Endothelial cell of umbilical vein (primary cell): ENCODE measurements at places on chromosomes 12 and 14. TPM values are rescaled to one million over a fixed set of nuclear protein-coding genes. Genes with fewer than 3 reads are reported as not detected.

DNA sequence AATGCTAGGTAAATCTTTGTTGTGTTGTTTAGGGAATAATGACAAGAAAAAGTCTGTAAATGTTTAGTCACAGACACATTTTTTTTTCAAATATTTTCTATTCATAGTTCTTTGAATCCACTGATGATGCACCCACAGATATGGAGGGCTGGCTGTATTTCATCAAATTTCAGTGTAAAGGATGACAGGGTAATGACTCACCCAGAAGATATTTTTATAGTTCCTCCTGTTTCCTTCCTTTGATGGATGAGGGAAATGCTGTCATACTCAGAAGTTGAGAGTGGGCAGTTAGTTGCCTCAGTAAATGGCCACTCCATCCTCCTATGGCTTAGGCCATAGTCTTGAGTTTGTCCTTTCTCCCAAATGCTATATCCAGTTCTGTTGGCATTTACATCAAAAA, 76.9 kb upstream of the REP15 start:
- peak overlapping the region; percentile 71 for H3K27ac ChIP-seq
- no peaks in the 10 kb centered on the region for H3K27me3 ChIP-seq
- H3K36me3 ChIP-seq, result no peaks in the 10 kb centered on the region
- H3K4me1 ChIP-seq, result peaks cover 76% of the 10 kb centered on the region

Gene MMP14
- total RNA-seq, result 603 and 615 TPM in 2 replicates

GRCh38 chr12:82182601-82183190, 175.5 kb downstream of the CCDC59 start:
- H3K27me3 ChIP-seq, result no peaks in the 10 kb centered on the region
- no peak for DNase-seq
- H3K4me1 ChIP-seq, result no peaks in the 10 kb centered on the region
- H3K36me3 ChIP-seq, result no peaks in the 10 kb centered on the region
- no peak overlapping the region for H3K4me3 ChIP-seq

- DNase-seq, result peak; percentile 79
- H3K36me3 ChIP-seq, result peaks cover 2% of the 10 kb centered on the region
- no peak overlapping the region for H3K4me3 ChIP-seq
- no peak overlapping the region for H3K27ac ChIP-seq
- H3K4me1 ChIP-seq, result no peaks in the 10 kb centered on the region
- H3K27me3 ChIP-seq, result no peaks in the 10 kb centered on the region
These were observed 220.6 kb upstream of the RGS6 start for GRCh38 chr14:71711619-71712018.

Gene VWF
- 1,882 and 2,328 TPM in 2 replicates for total RNA-seq

- no peak overlapping the region for H3K4me3 ChIP-seq
- no peak overlapping the region for H3K27ac ChIP-seq
- no peaks in the 10 kb centered on the region for H3K36me3 ChIP-seq
These were observed 58.3 kb downstream of the VCPKMT start for GRCh38 chr14:50058113-50058512.

GRCh38 chr14:50001999-50002925, 109.4 kb downstream of the ARF6 start:
- H3K27me3 ChIP-seq, result no peaks in the 10 kb centered on the region
- no peak overlapping the region for H3K4me3 ChIP-seq
- peaks cover 39% of the 10 kb centered on the region for H3K4me1 ChIP-seq
- no peak overlapping the region for H3K27ac ChIP-seq
- no peaks in the 10 kb centered on the region for H3K36me3 ChIP-seq
- no peak for DNase-seq

Gene LTB4R
- 6.2 and 10.5 TPM in 2 replicates for total RNA-seq

GRCh38 chr12:22262309-22262708, 72.2 kb downstream of the ST8SIA1 start:
- H3K36me3 ChIP-seq, result no peaks in the 10 kb centered on the region
- H3K27me3 ChIP-seq, result peaks cover 17% of the 10 kb centered on the region
- no peak overlapping the region for H3K27ac ChIP-seq
- DNase-seq, result no peak

GRCh38 chr14:73140811-73141323, 4.6 kb downstream of the PSEN1 start:
- H3K4me3 ChIP-seq, result no peak overlapping the region
- H3K4me1 ChIP-seq, result peaks cover 9% of the 10 kb centered on the region
- no peak overlapping the region for H3K27ac ChIP-seq
- no peak for DNase-seq

Gene MYF5
- total RNA-seq, result not detected in 2 replicates

GRCh38 chr14:32565256-32565655, 236.2 kb downstream of the AKAP6 start:
- peak; percentile 10 for DNase-seq
- H3K4me1 ChIP-seq, result peaks cover 2% of the 10 kb centered on the region
- H3K36me3 ChIP-seq, result no peaks in the 10 kb centered on the region
- H3K27me3 ChIP-seq, result no peaks in the 10 kb centered on the region
- H3K4me3 ChIP-seq, result no peak overlapping the region
- no peak overlapping the region for H3K27ac ChIP-seq

Gene BCL7A
- total RNA-seq, result 11.1 and 12.6 TPM in 2 replicates

Gene FGF23
- not detected in 2 replicates for total RNA-seq

DNA sequence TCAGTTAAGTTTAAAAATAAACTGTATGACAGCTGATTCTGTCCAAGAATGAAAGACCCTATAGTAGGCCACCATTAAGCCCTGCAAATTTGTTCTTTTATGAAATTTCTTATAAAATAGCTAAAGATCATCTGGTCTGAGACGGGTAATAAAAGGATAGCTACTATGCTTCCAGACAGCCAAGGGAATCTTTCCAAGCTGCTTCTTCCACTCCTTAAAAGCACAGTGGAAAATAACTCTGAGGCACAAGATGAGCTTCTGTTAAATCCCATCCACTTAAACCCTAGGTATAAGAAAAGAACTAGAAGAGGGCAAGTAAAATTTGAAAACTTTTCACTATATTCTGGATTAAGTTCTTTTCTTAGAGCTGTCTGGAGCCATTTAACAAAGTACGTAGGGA, 194.3 kb downstream of the CAPZA3 start:
- no peaks in the 10 kb centered on the region for H3K27me3 ChIP-seq
- H3K4me3 ChIP-seq, result no peak overlapping the region
- no peak for DNase-seq
- H3K27ac ChIP-seq, result no peak overlapping the region
- H3K4me1 ChIP-seq, result no peaks in the 10 kb centered on the region

- no peaks in the 10 kb centered on the region for H3K4me1 ChIP-seq
- no peak overlapping the region for H3K27ac ChIP-seq
- no peaks in the 10 kb centered on the region for H3K27me3 ChIP-seq
- no peak for DNase-seq
- no peak overlapping the region for H3K4me3 ChIP-seq
These were observed 180.2 kb downstream of the CRADD start for GRCh38 chr12:93857279-93857938.

- H3K27me3 ChIP-seq, result peaks cover 20% of the 10 kb centered on the region
- DNase-seq, result no peak
- no peak overlapping the region for H3K27ac ChIP-seq
These were observed 3.5 kb downstream of the PPM1H start for GRCh38 chr12:62931477-62931876.

DNA sequence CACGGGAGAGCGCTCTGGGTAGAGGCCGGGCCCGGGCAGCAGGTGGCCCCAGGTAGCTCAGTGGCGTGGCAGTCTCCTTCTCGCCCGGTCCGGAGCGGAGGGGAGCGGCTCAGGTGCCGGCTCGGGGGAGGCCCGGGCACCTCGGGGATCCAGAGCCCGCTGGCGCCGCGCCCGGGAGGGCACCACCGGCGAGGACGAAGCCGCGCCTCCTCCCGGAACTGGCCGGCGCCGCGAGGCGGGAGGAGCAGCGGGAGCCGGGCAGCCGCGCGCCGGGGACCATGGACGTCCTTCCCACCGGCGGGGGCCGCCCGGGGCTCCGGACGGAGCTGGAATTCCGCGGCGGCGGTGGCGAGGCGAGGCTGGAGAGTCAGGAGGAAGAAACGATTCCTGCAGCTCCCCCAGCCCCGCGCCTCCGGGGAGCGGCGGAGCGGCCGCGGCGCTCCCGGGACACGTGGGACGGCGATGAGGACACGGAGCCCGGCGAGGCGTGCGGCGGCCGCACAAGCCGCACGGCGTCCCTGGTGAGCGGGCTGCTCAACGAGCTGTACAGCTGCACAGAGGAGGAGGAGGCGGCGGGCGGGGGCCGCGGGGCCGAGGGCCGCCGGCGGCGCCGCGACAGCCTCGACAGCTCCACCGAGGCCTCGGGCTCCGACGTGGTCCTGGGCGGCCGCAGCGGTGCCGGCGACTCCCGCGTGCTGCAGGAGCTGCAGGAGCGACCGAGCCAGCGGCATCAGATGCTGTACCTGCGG, 21.5 kb upstream of the GNS start:
- H3K36me3 ChIP-seq, result no peaks in the 10 kb centered on the region
- H3K27ac ChIP-seq, result no peak overlapping the region
- H3K4me3 ChIP-seq, result peak overlapping the region; percentile 64
- DNase-seq, result peak; percentile 43
- H3K27me3 ChIP-seq, result peaks cover 19% of the 10 kb centered on the region

DNA sequence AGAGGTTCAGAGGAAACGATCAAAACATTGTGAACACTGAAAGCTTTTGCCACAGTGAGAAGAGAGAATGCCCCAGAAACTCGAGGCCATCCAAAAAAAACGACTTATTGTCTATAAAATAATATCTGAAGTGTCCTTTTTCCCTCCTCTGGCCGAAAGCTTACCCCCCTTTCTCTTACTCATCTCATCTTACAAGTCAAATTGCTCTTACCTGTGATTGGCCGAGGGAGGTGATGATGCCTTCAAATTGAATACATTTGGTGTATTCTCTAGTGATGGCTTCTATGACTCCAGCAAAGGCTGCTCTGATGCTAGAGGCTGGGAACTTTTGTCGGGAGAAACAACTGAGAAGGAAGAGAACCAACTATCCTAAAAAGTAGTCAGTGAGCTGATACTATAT, 90.7 kb downstream of the PTCSC3 start:
- H3K27me3 ChIP-seq, result no peaks in the 10 kb centered on the region
- no peak overlapping the region for H3K4me3 ChIP-seq
- H3K4me1 ChIP-seq, result no peaks in the 10 kb centered on the region

Gene FAM222A
- total RNA-seq, result 0.69 and 1.7 TPM in 2 replicates

DNA sequence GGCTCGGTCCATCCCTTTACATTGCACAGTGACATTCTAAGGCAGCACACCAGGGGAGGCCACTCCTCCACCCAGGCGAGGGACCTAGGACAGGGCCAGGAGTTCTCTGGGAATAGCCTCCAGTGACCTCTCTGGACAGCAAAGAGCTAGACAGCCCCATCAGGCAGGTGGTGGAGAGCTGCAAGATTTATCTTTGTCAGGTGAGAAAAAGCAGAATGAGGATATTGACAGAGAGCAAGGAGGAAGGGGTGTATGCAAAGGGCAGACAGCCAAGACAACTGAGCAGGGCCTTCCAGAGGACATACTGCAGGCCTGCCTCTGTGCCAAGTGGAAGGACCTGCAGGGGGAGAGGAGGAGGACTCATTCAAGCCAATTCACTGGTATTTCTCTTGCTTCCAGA, 112.4 kb upstream of the MAX start:
- no peaks in the 10 kb centered on the region for H3K36me3 ChIP-seq
- DNase-seq, result no peak
- H3K4me1 ChIP-seq, result peaks cover 20% of the 10 kb centered on the region
- no peaks in the 10 kb centered on the region for H3K27me3 ChIP-seq

GRCh38 chr12:94111302-94111701, 37.1 kb upstream of the PLXNC1 start:
- H3K36me3 ChIP-seq, result no peaks in the 10 kb centered on the region
- no peaks in the 10 kb centered on the region for H3K4me1 ChIP-seq
- DNase-seq, result no peak
- no peak overlapping the region for H3K27ac ChIP-seq
- peaks cover 30% of the 10 kb centered on the region for H3K27me3 ChIP-seq

Gene DIO2
- 0.75 TPM in 1 of 2 replicates, not detected in the other for total RNA-seq

DNA sequence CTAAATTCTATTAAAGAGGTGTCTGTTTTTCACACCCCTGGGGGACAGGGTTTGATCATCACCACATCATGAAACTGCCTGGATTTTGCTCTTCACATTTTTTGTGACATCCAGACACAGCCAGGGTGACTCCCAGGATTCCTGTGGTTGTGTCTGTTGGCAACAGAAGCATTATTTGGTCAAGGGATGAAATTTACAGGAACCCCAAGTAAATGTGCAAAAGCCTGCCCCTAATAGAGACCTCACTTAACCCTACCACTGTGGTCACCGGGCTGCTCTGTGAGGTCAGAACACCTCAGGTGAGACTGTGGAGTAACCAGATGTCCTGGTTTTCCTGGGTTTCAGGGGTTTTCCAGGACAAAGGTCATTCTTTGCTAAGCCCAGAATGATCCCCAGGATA, 103.8 kb downstream of the DAD1 start:
- no peak overlapping the region for H3K27ac ChIP-seq
- H3K36me3 ChIP-seq, result no peaks in the 10 kb centered on the region
- H3K4me3 ChIP-seq, result no peak overlapping the region
- H3K4me1 ChIP-seq, result no peaks in the 10 kb centered on the region
- DNase-seq, result no peak

Gene RNU6-8
- total RNA-seq, result not detected in 2 replicates

- H3K36me3 ChIP-seq, result no peaks in the 10 kb centered on the region
- H3K4me3 ChIP-seq, result no peak overlapping the region
- no peak for DNase-seq
These were observed 641.9 kb upstream of the TBX3 start for GRCh38 chr12:115325858-115326257.

- no peak overlapping the region for H3K4me3 ChIP-seq
- no peak overlapping the region for H3K27ac ChIP-seq
- H3K4me1 ChIP-seq, result no peaks in the 10 kb centered on the region
- no peak for DNase-seq
These were observed 502.9 kb upstream of the SYT1 start for GRCh38 chr12:78361683-78362082.

DNA sequence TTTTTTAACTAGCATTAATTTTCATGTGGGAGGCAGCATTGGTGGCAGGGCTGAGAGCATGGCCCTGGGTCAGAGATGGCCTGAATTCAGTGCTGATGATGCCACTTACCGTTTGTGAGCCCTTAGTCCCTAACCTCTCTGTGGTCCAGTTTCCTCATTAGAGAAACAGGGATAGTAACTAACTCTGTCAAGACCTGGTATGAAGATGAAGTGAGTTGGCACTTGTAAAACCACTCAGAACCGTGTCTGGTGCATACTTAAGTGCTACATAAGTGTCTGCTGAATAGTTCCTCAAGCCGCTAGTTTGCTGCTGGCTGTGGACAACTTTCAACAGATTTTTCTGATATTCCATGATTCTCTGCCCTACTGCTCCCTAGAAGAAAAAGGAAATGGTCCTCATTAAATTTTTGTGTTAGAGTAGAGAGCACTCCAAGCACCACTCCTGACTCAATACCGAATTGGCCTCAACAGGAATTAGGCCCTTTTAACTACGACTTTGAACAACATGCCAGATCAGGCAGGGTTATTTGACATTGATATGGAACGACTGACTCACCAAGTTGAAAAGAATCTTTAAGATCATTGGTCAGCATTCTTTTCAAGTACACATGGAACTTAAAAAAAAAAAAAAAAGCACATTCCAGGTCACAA, 250.2 kb downstream of the ANO2 start:
- no peak overlapping the region for H3K27ac ChIP-seq
- H3K27me3 ChIP-seq, result no peaks in the 10 kb centered on the region
- peaks cover 7% of the 10 kb centered on the region for H3K36me3 ChIP-seq
- no peaks in the 10 kb centered on the region for H3K4me1 ChIP-seq

GRCh38 chr12:48816143-48816854, 2.0 kb upstream of the CACNB3 start:
- DNase-seq, result no peak
- no peaks in the 10 kb centered on the region for H3K27me3 ChIP-seq
- H3K4me3 ChIP-seq, result no peak overlapping the region
- no peak overlapping the region for H3K27ac ChIP-seq
- peaks cover 20% of the 10 kb centered on the region for H3K4me1 ChIP-seq

Gene TESPA1
- total RNA-seq, result not detected in 2 replicates

GRCh38 chr12:97229004-97229403, 233.6 kb upstream of the RMST start:
- no peak overlapping the region for H3K27ac ChIP-seq
- no peaks in the 10 kb centered on the region for H3K27me3 ChIP-seq
- H3K4me3 ChIP-seq, result no peak overlapping the region
- no peaks in the 10 kb centered on the region for H3K36me3 ChIP-seq

- no peak for DNase-seq
- H3K4me1 ChIP-seq, result no peaks in the 10 kb centered on the region
- no peak overlapping the region for H3K4me3 ChIP-seq
- no peak overlapping the region for H3K27ac ChIP-seq
These were observed 58.7 kb upstream of the PRMT8 start for GRCh38 chr12:3432176-3432742.
